ENCODE measurements at places on chromosomes 11 and 22. TPM values are rescaled to one million over a fixed set of nuclear protein-coding genes. Genes with fewer than 3 reads are reported as not detected.

Gene BDNF
- 0.08 TPM for total RNA-seq

DNA sequence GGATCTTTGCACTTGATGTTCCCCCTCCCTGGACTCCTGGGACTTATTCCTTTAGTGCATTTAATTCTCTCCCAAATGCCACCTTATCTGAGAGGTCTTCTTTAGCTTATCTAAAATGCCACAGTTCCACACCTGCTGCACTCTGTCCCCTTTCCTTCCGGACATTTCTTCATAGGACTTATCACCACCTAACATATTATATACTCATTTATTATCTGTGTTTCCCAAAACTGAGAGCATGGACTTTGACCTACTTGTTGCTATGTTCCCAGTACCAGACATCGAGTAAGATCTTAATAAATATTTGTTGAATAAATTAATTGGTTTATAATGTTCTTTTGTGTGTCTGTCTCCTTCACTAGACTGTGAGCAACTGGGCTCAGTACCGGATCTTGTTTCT is 585.3 kb downstream of the INSC start:
- no peak for DNase-seq

- no peak for DNase-seq
Observed at GRCh38 chr11:90274362-90274761, 51.5 kb upstream of the CHORDC1 start.

- peak; percentile 72 for DNase-seq
Observed at GRCh38 chr22:37546437-37547250, 13.6 kb upstream of the CDC42EP1 start.

DNA sequence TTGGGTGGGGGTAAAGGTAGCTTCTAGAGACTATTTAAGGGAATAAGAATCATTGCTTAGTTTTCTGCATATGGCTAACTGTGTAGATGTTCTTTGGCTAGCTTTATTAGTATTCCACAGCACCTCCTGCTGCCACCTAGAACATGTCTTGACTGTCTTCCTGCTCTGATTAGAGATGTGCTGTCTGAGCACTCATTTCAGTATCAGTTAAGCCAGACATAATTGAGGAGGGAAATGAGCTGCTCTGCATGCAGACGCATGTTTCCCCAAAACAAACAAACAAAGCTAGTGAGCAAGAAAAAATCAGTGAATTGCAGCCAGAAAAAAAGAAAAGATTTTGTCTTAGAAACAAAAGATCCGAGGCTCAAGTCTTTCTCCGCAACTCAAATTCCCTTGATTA is 402.2 kb downstream of the AASDHPPT start:
- DNase-seq = no peak

Gene BRSK2
- 15.7 TPM for total RNA-seq

Gene TMEM121B
- 8.8 TPM for total RNA-seq

Gene APOA1
- 61.9 TPM for total RNA-seq

DNA sequence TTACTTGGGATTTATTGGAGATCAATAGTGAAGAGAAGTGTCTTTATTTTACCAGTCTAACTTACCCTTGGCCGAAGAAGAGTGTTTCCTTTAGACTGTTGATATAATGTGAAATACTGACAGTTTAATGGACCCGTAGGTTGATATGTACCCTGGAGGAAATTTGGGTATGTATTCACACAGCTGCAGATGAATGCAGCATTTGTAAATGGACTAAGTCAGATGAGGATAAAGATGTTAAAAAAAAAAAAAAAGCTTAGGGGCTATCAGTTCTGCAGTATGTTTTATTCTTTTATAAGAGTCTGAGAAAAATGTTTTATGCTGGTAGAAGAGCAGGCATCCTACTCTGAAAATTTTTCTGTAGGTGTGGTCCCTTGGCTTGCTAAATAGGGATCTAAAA is 2.7 kb downstream of the REXO2 start:
- DNase-seq = no peak

GRCh38 chr11:10459029-10459970 is 4.2 kb downstream of the AMPD3 start:
- peak; percentile 51 for DNase-seq

Gene HTR3B
- not detected for total RNA-seq

GRCh38 chr22:19629720-19630419 is 84.4 kb upstream of the SEPTIN5 start:
- peak; percentile 96 for DNase-seq

GRCh38 chr11:75716659-75717058 is 979 bp upstream of the MOGAT2 start:
- no peak for DNase-seq

Gene ZPR1
- total RNA-seq = 59.2 TPM

Gene MMP11
- 8.5 TPM for total RNA-seq

GRCh38 chr11:107969219-107969618 is 39.5 kb upstream of the CUL5 start:
- DNase-seq = no peak

Gene OR51G1
- total RNA-seq = not detected

- no peak for DNase-seq
Observed at GRCh38 chr11:127063241-127063640, 62.7 kb upstream of the KIRREL3 start.

Gene OR6T1
- total RNA-seq = not detected

Data from endodermal cell (in vitro differentiated cells).